NCI-H2081 treated with DMSO at 0.1 percent for 48 hours (cell line): ENCODE measurements at places on chromosomes 13 and 19.

GRCh38 chr19:28444362-28444761, 768.6 kb downstream of the UQCRFS1 start:
- DNase-seq: no peak

GRCh38 chr13:100140441-100140840, 51.5 kb downstream of the PCCA start:
- DNase-seq: no peak

- DNase-seq: no peak
Observed at GRCh38 chr13:67017276-67017675, 212.9 kb downstream of the PCDH9 start.

DNA sequence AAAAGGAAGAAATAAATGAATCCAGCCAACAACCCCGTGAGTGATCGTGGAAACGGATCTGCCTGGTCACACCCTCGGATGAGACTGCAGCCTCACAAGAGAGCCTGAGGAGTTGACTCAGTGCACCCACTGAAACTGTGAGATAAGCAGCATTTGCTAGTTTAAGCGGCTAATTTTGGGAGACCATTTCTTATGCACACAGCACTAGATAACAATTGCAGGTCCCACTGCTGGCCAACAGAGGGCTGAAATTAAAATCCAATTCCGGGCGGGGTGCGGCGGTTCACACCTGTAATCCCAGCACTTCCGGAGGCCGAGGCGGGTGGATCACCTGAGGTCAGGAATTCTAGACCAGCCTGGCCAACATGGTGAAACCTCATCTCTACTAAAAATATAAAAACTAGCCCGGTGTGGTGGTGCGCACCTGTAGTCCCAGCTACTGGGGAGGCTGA, 3.6 kb downstream of the UQCR11 start:
- no peak for DNase-seq

- no peak for DNase-seq
Observed at GRCh38 chr19:36113894-36114720, 568 bp downstream of the POLR2I start.

- DNase-seq: no peak
Observed at GRCh38 chr13:95660981-95661581, 15.9 kb upstream of the DNAJC3 start.
